ENCODE measurements at places on chromosomes 7 and 10.

- DNase-seq = no peak
These were observed 833 bp upstream of the PNLIPRP1 start for GRCh38 chr10:116589926-116590325.

- no peak for DNase-seq
These were observed 65.6 kb upstream of the LRRC18 start for GRCh38 chr10:49005270-49005669.

DNA sequence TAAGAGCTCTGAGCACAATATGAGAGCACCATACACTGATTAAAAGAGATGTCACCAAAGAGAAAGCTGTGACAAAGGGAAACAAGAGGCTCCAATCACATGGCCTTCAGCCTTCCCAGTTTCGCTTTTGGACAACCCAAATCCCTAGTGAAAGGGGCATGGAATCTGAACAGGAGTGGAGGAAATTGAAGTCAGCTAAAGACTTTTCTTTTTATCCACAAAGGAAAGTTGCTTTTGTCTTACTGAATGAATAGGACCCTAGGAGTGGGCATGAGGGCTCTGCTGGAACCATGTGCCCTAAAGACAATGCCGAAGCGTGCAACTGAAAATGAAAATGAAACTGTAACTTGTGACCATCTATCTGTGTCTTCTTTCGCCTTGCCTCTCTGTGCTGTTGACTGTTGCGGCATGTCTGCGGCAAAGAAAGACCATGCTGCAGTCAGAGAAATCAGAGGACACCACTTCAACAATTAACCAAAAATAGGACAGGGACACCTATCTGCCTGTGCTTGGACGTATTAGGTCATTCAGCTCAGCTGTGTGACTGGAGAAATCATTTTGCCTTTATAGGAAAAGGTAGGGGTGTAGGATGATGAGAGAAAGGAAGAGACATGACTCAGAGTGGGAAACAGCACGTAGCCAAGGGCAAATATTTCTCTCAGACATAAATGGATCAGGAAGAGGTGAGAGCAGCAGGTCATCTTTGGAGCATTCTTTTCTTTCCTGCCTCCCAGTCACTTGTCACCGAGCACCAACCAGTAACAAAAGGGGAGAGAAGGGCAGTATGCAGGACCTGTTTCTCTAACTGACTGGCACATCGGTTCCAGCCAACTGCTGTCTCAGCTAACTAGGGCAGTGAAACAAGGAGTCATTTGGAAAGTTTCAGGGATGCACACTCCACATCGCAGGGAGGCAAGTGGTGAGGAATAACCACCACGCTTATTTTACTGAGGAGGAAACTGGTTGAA is 12.3 kb downstream of the CAV2 start:
- DNase-seq = no peak

DNA sequence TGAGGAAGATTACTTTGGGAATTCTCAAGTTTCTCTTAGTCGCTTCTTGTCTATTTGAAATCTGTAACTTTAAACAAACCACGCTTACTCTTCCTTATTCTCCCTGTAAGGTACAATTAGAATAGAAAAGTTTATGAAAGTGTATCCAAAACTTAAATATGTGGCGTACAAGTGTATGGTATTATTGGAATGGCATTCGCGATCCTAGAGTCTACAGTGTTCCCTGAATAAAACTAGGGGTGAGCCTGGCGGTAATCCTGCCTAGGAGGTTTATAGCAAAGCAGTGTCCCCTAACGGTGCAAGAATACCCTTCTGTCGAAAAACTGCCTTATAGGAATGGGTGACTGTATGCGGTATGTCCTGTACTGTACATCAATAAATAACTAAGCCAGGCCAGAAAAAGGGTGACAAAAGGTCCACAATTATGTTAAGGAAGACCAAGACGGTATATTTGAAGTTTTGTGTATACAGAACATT is 1.2 kb downstream of the TASOR2 start:
- no peak for DNase-seq

GRCh38 chr7:42934291-42934690 is 2.1 kb downstream of the MRPL32 start:
- DNase-seq = no peak

DNA sequence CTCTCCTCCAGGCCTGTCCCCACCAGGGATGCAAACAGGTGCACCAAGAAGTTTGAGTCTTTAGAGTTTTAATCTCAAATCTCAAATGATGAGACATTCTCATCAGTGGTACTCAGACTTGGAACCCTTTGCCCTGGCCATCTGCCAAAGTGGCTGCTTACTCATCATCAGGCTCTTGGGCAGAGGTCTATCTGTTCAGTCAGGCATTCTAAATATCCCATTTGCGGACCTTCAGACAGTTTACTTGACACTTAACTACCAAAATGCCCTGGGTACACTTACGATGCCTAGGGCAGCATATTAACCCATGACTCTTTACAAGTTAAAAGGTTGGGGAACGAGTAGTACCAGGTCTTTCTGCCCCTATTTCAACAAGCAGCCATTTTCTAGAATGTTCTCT is 61.2 kb upstream of the YAE1 start:
- no peak for DNase-seq

All from activated T-cell treated with anti-CD3 and anti-CD28 coated beads for 48 hours (primary cell).